ENCODE measurements at places on chromosomes 3 and 15. TPM values are rescaled to one million over a fixed set of nuclear protein-coding genes. Genes with fewer than 3 reads are reported as not detected.

The ESYT3 gene
- total RNA-seq: 6.3 TPM

The PLA2G4B gene
- total RNA-seq: 6.3 TPM

The ZPLD1 gene
- total RNA-seq: not detected

- no peak for DNase-seq
Measured at GRCh38 chr15:67170143-67170925, 84.1 kb downstream of the AAGAB start.

DNA sequence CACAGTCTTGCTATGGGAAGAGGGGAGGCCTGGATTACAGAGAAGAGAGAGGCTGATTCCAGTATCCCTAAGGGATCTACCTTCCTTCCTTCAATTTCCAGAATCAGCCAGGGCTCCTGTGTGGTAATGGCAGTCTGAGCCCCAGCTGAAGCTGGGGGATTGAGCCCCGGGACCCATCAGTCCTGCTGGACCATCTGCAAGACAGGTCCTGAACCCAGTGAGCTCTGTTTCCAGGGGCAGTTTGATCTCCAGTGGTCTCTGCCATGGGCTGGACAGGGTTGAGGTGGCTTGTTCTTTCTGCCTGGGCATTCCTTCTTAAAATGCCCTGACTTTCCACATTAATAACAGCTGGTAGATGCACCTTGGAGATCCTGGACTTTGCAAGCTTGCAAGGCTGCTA lies 685.2 kb downstream of the TBL1XR1 start:
- no peak for DNase-seq

- no peak for DNase-seq
Measured at GRCh38 chr3:98565843-98566242, 27.6 kb downstream of the CPOX start.

- no peak for DNase-seq
Measured at GRCh38 chr15:38961931-38962330, 397.3 kb upstream of the RASGRP1 start.

DNA sequence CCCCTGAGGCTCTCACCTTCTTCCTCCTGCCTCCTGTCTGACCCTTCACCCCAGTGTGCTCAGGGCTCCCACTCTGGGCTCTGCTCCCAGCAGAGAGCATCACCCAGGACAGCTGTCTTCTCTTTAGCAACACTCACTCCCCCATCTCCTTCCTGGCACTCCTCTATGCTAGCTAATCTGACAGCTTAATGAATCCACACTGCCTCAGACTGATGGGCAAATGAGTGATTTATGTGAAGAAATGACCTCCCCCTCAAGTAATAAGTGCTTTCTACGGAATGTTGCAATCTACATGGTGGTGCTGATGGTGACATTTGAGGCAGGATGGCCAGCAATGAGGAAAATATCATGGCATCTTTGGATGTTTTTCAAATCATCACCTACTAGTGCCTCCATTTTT lies 83.6 kb downstream of the LSM3 start:
- no peak for DNase-seq

GRCh38 chr3:45980819-45981218 lies 14.8 kb downstream of the FYCO1 start:
- DNase-seq: no peak

All from H9 (cell line).